ENCODE measurements at places on chromosomes 11 and 22.
A peak's percentile ranks its signal among the peaks of the same experiment; 100 is the strongest.

- no peak for DNase-seq
These were observed 13.8 kb downstream of the SDHD start for GRCh38 chr11:112100462-112100861.

GRCh38 chr22:49599691-49600455, 227.8 kb downstream of the BRD1 start:
- DNase-seq, result no peak

GRCh38 chr11:61129639-61130523, 27.6 kb downstream of the CD5 start:
- DNase-seq, result peak; percentile 84

- DNase-seq, result no peak
These were observed 33.1 kb downstream of the HIPK3 start for GRCh38 chr11:33290319-33290718.

- no peak for DNase-seq
These were observed 40.2 kb upstream of the WNT7B start for GRCh38 chr22:46017166-46017565.

DNA sequence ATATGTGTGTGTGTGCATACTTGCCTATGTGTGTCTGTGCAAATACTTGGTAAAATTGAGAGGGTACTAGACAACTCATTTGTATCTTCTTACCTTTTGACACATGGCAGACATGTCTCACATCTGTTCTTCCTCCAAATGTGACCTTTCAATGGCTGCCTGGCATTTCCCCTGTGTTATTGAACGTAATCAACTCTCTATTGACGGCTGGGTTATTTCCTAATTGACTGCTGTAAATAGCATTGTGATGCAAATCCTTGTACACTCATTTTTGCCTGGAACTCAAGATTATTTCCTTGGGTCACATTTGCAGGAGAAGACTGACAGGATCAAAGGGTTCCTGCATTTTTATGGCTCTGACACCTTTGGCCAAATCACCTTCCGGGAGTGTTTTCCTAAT, 37.4 kb downstream of the KCNQ1 start:
- DNase-seq, result no peak

DNA sequence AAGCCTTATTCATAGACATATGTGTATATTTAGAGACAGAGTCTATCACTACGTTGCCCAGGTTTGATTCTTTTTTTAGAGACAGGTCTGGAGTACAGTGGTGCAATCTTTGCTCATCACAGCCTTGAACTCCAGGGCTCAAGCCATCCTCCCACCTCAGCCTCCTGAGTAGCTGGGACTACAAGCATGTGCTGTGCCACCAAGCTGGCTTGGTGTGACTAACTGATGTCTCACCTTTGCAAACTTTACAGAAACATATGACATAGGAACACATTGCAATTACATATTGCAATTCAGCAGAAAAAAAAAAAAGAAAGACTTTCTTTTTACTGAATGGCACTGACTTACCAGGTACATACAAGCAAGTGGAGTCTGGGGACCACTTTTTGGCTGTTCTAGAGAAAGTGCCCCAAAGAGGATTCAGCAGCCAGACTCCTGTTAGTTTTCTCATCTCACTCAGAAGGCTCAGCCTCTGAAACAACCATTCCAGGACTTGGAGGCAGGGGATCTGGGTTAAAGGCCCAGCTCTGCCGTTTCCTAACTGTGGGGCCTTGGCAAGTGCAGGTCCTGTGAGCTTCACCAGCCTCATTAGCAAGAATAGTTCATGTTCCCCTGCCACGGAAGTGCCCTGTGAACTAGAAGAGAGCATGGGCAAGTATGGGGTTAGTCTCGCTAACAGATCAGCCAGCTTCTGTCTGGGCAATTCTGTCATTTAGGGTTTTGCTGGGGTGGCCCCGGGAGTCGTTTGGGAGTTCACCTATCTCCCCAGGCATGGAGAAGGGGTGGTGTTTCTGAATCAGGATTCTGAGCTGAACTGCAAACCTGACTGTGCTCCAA, 11.3 kb upstream of the NFAM1 start:
- no peak for DNase-seq

DNA sequence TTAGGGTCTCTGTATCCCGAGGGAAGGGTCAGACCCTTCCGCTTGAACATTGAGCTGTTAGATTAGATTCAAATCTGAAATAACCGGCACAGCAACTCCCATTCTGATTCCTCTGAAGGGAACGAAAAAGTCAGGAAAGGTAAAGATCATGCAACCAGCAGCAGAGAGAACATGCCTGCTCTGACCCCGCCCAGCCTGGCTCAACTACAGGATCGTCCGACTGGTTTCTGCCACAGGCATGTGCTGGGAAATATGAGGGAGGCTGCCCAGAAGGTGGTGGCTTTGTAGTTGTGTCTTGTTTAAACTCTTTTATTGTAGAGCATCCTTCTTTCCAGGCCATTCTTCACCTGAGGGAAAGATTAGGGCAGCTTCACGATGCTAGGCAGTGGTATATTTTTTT, 5.0 kb upstream of the MTNR1B start:
- DNase-seq, result no peak

DNA sequence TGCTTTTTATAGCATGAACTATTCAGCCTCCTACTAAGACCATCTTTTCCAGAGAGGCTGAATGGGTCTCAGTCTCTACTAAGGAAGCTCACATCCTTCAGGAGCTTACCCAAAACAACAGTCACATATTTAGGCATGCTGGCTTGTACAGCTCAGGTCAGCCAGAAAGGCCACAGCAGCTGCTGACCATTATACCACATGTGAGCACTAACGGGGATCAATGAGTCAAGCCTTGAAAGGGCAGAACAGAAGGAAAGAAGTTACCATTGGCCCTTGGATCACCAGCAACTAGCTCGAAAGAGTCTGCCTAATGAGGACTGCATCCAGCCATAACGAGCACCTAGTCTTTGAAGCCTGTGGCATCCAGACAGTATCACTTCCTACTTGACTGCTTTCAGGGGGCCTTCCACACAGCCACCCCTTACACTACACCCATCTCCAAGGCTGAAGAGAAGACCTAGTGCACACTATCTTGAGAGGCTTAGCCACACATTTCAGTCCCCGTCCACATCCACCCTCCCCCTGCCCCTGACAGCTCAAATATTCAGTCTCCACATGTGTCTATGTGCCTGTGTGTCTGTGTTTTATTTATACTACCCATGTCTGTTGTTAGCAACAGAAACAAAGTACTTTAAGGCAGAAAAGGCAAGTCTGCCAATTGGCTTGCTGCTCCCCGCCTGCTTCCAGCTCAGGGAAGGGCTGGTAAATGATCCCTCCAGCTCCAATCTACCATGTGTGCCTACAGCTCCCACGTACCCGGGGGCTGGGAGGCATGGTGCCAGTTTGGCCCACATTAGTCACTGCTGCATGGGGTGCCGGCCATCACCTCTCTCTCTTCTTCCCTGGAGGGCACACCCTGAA, 95.5 kb downstream of the RPL27A start:
- DNase-seq, result no peak

GRCh38 chr22:37910890-37911672, 5.0 kb downstream of the MICALL1 start:
- no peak for DNase-seq

GRCh38 chr11:112977755-112978154, 16.5 kb downstream of the NCAM1 start:
- DNase-seq, result no peak

GRCh38 chr22:44824271-44824670, 71.9 kb downstream of the ARHGAP8 start:
- DNase-seq, result no peak

DNA sequence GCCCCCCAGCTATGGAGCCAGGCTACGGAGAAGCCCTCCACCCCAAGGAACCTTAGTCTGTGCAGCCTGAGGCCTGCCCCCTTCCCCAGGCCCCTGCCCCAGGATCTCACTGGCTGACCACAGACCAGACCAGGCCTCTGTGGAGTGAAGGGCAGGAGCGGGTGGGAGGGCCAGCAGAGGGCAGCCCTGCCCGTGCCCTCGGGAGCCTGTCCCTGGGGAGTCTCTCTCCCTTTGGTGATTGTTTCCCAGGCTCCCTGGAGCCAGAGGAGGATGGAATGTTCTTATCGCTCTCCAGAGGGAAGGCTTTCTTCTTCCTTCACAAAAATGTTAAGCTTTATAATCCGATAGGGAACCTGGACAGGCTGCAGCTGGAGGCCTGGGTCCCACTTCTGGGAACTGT, 455.3 kb downstream of the SOX6 start:
- no peak for DNase-seq

GRCh38 chr22:22591348-22592299, 32.6 kb upstream of the PRAME start:
- DNase-seq, result no peak

DNA sequence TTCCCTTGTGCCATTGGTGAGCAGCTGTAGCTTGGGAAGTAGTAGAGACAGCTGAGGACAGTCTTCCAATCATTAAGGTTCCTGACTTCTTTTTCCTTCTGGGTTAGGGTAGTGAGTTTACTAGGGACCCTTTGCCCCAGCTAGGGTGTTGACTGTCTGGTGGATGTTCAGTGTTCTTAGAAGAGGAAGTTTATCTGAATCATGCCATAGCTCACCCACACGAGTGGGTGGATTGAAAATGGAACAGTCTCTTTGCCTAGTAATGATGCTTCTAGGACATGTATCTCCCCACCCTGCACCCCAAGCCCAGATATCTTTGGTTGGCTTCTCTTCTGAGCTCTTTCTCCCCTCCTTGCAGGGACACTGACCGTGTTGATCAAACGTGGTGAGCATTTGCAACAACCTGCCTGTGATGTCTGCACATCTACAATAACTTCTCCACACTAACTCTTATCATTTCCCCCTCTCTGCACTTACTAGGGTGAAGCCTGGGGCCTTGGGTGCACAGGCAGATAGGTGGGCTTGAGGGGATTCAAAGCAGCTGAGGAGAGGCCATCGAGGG, 57.1 kb upstream of the HORMAD2 start:
- no peak for DNase-seq

DNA sequence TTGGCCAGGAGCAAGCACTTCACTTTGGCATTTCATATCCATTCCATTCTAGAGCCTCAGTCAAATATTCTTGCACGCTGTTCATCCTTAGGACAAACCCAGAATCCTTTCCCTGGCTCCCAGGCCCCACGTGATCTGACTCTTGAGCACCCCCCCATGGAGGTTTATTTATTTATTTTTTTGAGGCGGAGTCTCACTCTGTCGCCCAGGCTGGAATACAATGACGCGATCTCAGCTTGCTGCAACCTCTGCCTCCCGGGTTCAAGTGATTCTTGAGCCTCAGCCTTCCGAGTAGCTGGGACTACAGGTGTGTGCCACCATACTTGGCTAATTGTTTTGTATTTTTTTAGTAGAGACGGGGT, 12.7 kb upstream of the TSGA10IP start:
- no peak for DNase-seq

- no peak for DNase-seq
These were observed 2.1 kb downstream of the RTCB start for GRCh38 chr22:32409977-32410376.

GRCh38 chr22:20957683-20958431, 9.2 kb upstream of the AIFM3 start:
- DNase-seq, result no peak

GRCh38 chr11:130578738-130579368, 130.4 kb downstream of the ADAMTS15 start:
- DNase-seq, result no peak
